ENCODE measurements at places on chromosomes 2 and 18. TPM values are rescaled to one million over a fixed set of nuclear protein-coding genes. Genes with fewer than 3 reads are reported as not detected.

GRCh38 chr2:44997963-44998362 is 11.3 kb downstream of the SIX2 start:
- DNase-seq = no peak

DNA sequence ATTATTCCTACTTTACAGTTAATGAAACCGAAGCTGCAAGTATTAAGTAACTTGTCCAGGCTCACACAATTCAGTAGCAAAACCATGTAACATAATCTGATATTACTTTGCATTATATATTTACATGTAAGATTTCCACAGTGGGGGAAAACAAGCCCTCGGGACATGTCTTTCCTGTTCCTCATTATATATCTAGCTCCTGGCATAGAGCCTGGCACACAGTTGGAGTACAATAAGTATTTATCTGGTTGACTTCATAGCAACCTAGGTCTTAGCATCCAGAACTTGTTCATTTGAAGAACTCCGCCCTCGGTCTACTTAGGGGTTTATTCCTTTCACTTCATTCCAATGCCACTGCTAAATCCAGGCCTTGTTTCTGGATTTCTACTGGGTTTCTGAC is 1.6 kb upstream of the RBM45 start:
- DNase-seq = no peak

GRCh38 chr2:70517804-70518203 is 35.8 kb downstream of the TGFA start:
- no peak for DNase-seq

CPLX4 gene
- total RNA-seq = not detected

REL gene
- 24.5 TPM for total RNA-seq

STARD6 gene
- total RNA-seq = not detected
